ENCODE measurements at places on chromosomes 16 and 17.
A peak's percentile ranks its signal among the peaks of the same experiment; 100 is the strongest.

DNA sequence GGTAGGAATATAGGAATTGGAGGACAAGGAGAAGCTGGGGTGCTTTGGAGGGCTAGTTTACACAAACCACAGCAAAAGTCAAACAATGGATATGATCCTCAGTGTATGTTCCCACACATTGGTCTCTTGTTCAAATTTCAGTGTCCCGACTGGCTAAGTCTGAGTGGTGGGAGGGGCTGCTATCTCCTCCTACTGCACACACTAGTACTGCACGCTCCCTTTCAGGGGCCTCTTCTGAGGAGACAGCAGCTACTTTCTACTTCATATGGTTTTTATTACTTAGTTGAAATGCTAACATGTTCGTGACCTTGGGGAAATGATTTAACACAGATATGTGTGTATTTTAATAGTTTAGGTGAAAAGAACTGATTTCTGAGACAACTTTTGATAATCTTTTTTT is 18.8 kb upstream of the KRT10 start:
- DNase-seq, result no peak

- DNase-seq, result no peak
Observed at GRCh38 chr17:319266-319665, 33.3 kb downstream of the RPH3AL start.

GRCh38 chr17:73710095-73710592 is 65.9 kb upstream of the SDK2 start:
- peak; percentile 57 for DNase-seq

GRCh38 chr17:42097691-42098631 is at the start of gene ZNF385C:
TSS of gene ZNF385C (minus strand) at chr17:42098473. CDS start at chr17:42063056, 35,417 bp downstream.
- no peak for DNase-seq

DNA sequence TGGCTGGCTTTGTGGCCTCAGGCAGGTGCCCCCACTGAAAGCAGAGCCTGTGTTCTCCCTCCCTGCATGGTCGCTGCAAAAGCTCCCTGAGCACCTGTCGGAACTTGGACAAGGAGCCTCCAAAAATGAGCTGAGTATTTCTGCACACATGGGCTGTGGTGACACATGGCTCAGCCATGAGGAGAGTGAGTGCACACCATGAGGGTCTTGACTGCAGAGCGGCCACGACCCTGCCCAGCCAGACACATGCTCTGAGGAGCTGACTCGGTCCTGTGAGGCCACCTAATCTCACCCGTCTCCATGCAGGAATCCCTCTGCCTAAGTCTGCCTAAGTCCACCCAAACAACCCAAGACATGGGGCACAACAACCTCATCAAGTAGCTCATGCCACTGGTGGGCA is 128.9 kb downstream of the DYNLRB2 start:
- DNase-seq, result no peak

GRCh38 chr17:20191056-20191455 is 181.9 kb downstream of the SPECC1 start:
- no peak for DNase-seq

GRCh38 chr17:48647103-48647962 is 21.2 kb upstream of the HOXB9 start:
- no peak for DNase-seq

- DNase-seq, result no peak
Observed at GRCh38 chr16:83802135-83802534, 5.6 kb upstream of the HSBP1 start.

DNA sequence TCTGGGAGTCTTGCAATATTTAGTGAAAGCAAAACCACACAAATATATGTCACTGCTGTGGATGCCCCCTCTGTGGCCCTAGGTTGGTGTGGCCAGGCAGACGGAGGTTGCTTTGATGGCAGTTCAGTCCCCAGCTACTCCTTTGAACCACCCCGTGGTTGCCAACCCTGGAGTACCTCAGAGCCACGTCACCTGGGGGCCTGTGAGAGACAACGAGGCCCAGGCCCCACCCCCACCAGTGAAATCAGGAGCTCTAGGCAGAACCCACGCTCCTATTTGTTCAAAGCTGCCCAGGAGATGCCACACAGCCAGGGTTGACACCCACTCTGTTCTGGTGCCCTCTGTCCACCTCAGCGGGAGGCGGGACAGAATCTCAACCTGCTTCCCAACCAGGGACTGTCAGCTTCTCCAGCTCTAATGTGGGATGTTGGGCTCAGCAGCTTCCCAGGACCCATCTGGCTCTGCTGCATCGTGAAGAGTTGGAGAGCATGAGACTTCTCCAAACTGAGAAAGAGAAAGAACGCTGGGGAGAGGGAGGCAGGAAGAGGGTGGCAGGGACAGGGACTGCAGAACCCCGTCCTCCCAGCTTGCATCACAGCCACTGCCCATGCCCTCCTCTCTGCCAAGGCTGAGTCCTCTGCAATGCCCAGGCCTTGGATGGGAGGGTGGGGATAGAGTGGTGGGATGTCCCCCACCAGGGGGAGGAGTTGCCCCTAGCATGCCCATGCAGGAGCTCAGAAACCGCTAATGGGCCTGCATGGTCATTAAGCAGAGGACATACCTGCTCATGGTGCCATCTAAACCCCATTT is 81.8 kb downstream of the C16orf78 start:
- DNase-seq, result no peak

GRCh38 chr17:41901646-41902045 is 17.1 kb downstream of the ACLY start:
- DNase-seq, result no peak

GRCh38 chr16:75111961-75112733 is 4.4 kb downstream of the LDHD start:
- DNase-seq, result no peak

DNA sequence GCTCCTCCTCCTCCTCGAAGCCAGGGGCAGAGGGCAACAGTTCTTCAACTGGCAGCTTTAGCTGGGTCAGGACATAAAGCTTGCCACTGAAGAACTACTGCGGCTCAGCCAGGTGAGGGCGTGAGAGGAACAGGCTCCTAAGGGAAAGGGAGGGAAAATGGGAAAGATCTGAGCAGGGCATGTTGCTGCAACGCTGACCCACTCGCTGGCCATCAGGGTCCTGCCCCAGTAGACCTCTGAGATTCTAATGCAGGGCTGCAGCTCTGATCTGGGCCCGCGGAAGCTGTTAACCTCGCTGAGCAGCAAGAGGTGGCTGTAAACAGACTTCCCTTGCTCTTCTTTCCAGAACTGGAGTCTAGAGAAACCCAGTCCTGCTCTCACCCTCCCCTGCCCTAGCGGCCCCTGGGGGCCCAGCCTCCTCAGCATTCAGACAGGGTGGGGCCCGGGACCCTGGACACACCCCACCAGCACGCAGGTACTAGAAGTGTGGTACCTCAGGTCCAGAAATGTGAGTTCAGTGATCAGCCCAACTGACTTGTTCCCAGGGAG is 3.8 kb upstream of the TLCD2 start:
- no peak for DNase-seq

DNA sequence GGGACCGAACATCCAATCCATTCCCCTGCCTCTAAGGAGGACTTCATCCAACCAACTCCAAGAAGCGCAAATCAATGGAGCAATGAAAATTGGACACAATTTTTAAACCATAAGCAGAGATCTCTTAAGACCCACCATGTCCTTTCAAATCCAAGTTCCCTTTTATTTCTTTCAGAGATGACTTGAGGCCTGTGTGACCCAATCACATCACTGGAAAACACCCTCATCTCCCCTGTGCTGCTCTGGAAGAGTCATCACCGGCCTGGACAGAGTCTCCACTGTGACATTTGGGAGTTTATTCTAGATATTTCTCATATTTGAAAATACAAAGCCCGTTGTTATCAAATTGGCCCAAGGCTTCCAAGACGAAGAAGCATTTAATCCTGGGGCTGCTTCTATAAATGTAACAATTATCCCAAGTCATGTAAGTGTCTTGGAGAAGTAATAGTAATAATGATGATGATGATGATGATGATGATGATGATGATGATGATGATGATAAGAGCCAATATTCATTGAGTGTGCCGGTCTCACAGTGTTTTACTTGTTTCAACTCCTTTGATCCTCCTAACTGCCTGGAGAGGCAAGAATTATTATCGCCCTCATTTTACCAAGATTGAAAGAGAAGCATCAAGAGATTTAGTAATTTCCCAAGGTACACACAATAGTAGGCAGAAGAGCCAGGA is 72.1 kb downstream of the COPRS start:
- DNase-seq, result no peak

GRCh38 chr17:7014995-7015958 is 2.9 kb downstream of the RNASEK start:
- DNase-seq, result no peak

DNA sequence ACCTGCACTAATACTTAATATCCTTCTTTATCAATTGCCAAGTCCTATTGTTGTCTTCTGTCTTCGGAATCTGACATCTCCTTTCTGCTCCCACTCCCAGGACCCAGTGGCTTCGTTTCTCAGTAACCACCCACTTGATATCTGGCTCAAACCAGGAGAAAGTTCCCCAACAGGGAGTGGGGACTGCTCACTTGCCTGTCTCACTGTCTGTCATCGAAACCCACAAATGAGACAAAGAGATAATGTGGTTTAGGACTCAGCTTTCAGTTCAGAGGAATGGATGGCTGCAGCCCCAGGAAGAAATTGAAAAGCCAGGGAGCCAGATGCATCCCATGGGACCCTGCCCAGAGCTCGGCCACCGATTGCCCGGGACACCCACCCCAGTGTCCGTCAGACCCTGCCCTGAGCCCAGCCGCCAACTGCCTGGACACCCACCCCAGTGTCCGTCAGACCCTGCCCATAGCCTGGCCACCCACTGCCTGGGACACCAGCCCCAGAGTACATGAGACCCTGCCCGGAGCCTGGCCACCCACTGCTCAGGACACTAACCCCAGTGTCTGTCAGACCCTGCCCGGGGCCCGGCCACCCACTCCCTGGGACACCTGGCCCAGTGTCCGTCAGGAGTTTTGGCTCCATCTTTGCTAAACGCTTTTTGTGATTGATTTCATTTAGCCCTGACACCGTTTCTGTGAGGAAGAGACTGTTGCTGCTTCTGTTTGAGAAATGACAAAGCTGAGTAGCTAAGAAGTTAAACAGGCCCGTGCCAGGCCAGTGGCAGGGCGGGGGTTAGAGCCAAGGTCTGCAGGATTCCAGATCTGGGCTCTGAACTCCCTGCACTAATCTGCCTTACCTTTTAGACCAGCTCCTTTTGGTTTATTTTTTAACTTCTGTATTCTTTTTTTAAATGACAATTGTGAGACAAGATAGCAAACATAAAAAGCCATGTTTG is 251.4 kb downstream of the PHKB start:
- no peak for DNase-seq

GRCh38 chr16:58464916-58465731 is 34.8 kb upstream of the NDRG4 start:
- DNase-seq, result no peak

DNA sequence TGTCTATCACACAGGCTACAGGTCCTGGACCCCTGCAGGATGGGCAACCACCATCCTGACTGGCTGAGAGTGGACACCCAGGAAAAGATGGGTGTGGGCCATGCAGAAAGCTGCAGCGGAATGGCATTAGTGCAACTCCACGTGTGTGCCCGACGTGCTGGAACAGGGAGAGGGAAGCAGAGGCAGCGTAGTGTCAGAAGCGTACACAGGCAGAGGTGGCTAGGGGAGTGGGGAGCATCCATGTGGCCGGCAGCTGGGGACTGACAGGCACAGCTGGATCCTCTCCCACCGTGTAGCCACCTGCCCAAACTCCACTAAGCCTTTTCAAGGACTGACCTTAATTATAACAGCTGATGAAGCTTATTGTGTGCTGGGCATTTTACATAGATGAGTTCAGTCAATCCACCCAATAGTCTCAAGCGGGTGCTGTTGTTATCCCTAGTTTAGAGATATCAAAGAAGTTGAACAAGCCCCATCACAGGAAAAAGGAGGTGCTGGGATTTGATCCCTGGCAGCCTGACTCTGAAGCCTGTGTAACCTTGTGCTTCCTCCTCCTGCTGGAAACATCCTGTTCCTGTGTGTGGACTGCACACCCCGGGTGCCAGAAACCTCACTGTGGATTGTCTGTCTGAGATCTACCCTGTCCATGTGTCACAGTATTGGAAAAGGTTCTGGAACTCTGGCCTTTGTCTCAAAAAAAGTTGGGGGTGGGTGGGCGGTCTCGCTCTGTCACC is 114.0 kb downstream of the PRKCA start:
- no peak for DNase-seq

- DNase-seq, result no peak
Observed at GRCh38 chr17:77371888-77372443, 231.2 kb downstream of the SEC14L1 start.

GRCh38 chr17:28545787-28546415 is 6.5 kb downstream of the UNC119 start:
- no peak for DNase-seq

- DNase-seq, result no peak
Observed at GRCh38 chr16:1525871-1526607, 7.4 kb upstream of the TMEM204 start.

DNA sequence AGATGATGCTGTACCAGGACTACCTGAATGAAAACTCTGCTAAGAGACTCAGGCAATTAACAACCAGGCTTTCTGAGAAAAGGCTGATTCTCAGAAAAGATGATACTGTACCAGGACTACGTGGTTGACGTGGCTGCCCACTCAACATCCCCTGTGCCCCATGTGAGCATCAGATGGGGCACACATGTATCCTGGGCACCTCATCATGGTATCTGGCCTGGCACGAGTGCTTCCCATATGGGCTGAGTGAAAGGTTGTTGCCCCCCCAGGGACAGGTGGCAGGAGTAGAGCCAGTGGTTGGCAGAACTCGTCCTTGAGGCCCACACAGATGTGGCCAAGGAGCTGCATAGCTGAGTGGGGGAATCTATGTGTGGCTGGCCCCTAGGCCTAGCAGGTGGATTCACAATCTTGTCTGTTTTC is 3.5 kb upstream of the CES4A start:
- no peak for DNase-seq

GRCh38 chr17:43878260-43879175 is 28.8 kb downstream of the MPP2 start:
- DNase-seq, result peak; percentile 6

DNA sequence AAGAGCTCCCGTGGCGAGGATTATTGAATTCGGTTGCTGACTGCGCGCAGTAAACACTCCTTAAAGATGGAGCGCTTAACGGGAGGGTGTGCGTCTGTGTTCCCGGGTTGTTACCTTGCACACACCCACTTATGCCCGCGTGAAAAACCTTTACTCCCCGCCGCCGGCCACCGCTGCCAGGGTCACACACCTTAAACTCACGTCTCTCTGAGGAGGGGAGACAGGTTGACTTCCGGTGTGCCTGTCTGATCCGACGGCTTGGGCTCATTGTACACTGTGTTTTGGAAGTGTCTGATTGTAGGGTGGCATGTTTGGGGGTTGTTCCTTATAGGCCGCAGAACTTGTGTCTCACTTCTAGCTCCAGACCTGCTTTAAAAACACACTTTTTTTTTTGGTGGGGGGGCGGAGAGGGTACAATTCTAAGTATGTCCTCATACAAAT is 66.8 kb downstream of the KPNA2 start:
- DNase-seq, result no peak

GRCh38 chr16:63312346-63312745 is 1276.1 kb upstream of the CDH8 start:
- no peak for DNase-seq
